ENCODE measurements at places on chromosomes 3 and 15. TPM values are rescaled to one million over a fixed set of nuclear protein-coding genes. Genes with fewer than 3 reads are reported as not detected.

- H3K4me3 ChIP-seq = no peak overlapping the region
- H3K36me3 ChIP-seq = no peaks in the 10 kb centered on the region
- H3K27me3 ChIP-seq = no peaks in the 10 kb centered on the region
- DNase-seq = no peak
- H3K4me1 ChIP-seq = no peaks in the 10 kb centered on the region
Observed at GRCh38 chr3:55532806-55533205, 45.7 kb upstream of the WNT5A start.

DNA sequence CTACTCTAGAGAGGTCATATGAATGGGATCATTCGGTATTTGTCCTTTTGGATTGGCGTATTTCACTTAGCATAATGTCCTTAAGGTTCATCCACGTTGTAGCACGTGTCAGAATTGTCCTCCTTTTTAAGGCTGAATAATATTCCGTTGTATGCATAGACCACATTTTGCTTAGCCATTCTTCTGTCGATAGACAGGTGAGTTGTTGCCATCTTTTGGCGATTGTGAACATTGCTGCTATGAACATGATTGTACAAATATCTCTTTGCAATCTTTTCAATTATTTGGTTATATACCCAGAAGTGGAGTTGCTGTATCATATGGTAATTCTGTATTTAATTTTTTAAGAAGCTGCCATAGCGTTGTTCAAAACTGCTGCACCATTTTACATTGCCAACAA is 52.4 kb upstream of the GOLGA8J start:
- DNase-seq = no peak
- no peaks in the 10 kb centered on the region for H3K27me3 ChIP-seq
- no peak overlapping the region for H3K4me3 ChIP-seq
- no peaks in the 10 kb centered on the region for H3K4me1 ChIP-seq

The SEMA7A gene
- 88.0 TPM for total RNA-seq

DNA sequence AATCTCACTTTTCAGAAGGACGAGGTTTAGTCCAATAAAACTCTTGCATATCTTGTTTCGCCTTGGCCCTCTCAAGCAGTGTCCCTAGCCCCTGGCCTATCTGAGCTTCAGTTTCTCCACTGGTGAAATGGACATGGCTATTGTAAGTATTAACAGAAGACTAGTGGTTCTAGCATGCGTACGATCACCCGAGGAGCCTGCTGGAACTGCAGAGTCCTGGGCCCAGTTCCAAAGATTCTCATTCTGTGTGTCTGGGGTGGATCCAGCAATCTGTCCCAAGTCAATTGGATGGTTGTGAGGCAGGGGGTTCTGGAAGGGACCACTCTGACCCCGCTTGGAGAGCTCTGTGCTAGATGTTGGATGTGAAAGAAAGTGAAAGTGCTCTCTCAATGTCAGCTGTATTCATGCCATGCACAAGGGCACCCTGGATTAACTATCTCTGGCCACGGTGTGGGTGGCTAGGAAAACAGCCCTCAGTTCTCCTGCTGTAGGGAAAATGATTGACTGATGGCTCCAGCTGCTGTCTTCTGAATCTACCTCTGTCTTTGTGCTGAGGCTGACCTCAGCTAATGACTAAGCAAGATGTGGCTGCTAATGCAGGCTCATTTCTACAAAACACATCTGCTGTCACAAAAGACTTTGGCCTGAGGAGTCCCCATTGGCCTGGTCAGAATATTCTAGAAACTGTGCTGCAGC is 1.9 kb upstream of the PLA1A start:
- no peaks in the 10 kb centered on the region for H3K36me3 ChIP-seq
- H3K27ac ChIP-seq = no peak overlapping the region
- peaks cover 25% of the 10 kb centered on the region for H3K4me1 ChIP-seq

DNA sequence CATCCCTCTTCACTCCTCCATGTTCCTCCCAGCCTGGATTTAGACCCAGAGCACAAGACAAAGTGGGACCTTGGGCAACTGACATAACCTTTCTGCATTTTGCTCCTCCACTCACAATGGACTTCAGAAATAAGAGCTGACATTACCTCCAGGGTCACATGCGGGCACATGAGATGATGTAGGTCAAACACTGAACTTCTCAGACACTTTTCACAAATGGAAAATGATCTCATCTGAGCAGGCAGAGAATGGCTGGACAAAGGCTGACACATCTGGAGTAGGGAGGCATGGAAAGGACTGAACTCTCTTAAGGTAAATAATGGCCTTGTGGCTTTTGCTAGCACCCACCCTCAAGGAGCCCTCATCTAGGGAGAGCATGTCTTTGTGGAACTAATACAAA is 849.2 kb upstream of the CFAP20DC start:
- peaks cover 15% of the 10 kb centered on the region for H3K4me1 ChIP-seq
- H3K27me3 ChIP-seq = no peaks in the 10 kb centered on the region
- H3K36me3 ChIP-seq = peaks cover 43% of the 10 kb centered on the region

DNA sequence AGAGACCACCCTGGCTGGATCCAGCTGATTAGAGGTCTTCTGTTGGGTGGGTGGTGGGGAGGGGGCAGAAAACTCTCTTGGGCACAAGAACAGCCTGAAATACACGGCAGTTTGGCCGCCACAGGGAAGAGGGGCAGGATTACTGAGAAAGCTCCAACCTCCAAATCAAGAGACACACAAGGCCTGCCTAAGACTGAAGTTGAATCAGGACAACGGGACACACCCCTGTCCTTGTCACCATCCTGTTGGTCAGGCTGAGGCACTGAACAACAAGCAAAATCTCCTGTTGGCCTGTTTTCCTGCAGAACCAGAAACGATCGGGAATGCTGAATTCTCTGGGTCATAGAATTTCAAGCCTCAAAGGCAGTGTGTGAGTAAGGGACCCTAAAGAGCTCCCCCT is 247.8 kb downstream of the FAM43A start:
- H3K27ac ChIP-seq = no peak overlapping the region
- no peaks in the 10 kb centered on the region for H3K4me1 ChIP-seq
- H3K27me3 ChIP-seq = peaks cover 4% of the 10 kb centered on the region
- no peak for DNase-seq
- no peaks in the 10 kb centered on the region for H3K36me3 ChIP-seq
- no peak overlapping the region for H3K4me3 ChIP-seq

DNA sequence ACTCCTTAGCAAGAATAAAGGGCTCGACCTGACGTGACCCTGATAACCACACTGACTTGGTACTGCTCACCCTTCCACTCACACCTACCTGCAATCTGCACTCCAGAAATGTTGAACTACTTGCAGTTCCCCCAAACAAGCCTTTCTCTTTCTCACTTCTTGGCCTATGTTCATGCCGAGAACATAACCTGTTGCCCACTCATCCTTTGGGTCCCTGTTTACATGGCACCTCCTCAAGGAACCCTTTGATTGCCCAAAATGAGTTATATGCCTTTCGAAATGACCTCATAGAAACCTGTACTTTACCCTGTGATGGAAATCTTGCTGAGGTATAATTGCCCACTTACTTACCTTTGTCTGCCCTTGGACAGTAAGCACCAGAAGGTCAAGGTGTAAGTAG is 96.2 kb downstream of the TMCO5A start:
- no peak for DNase-seq
- H3K4me3 ChIP-seq = no peak overlapping the region
- no peak overlapping the region for H3K27ac ChIP-seq
- no peaks in the 10 kb centered on the region for H3K36me3 ChIP-seq
- peaks cover 2% of the 10 kb centered on the region for H3K27me3 ChIP-seq
- H3K4me1 ChIP-seq = no peaks in the 10 kb centered on the region

The CHRNA3 gene
- total RNA-seq = not detected

DNA sequence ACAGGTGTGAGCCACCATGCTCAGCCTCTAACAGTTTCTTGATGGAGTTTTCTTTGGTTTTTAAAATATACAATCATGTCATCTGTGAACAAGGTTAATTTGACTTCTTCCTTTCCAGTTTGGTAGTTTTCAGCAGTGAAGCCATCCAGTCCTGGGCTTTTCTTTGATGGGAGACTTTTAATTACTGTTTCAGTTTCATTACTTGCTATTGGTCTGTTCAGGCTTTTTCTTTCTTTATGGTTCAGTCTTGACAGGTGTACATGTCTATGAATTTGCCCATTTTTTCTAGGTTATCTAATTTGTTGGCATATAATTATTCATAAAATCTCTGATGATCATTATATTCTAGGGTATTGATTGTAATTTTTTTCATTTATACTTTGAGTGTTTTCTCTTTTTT is 36.8 kb downstream of the PFN2 start:
- H3K36me3 ChIP-seq = peaks cover 21% of the 10 kb centered on the region
- no peak for DNase-seq
- no peaks in the 10 kb centered on the region for H3K27me3 ChIP-seq
- peaks cover 15% of the 10 kb centered on the region for H3K4me1 ChIP-seq
- no peak overlapping the region for H3K4me3 ChIP-seq
- H3K27ac ChIP-seq = no peak overlapping the region

The SEMA6D gene
- not detected for total RNA-seq

DNA sequence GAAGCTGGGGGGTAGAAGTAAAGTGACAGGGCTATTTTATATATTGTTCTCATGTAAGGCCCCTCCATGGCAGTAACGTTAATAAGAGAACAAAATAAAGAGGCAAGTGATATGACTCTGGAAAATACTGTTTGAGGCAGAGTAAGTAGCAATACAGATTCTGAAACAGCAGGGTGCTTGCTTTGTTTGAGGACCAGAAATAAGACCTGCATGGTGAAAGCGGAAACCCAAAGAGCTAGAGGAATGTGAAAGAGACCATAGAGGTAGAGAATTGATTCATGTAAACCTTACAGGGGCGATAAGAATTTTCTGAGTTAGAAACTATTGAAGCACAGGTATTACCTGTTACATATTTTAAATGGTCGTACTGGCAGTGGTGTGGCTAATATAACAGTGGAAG is 1517.1 kb downstream of the SI start:
- H3K4me3 ChIP-seq = no peak overlapping the region
- no peak for DNase-seq
- no peaks in the 10 kb centered on the region for H3K36me3 ChIP-seq
- H3K27ac ChIP-seq = no peak overlapping the region

DNA sequence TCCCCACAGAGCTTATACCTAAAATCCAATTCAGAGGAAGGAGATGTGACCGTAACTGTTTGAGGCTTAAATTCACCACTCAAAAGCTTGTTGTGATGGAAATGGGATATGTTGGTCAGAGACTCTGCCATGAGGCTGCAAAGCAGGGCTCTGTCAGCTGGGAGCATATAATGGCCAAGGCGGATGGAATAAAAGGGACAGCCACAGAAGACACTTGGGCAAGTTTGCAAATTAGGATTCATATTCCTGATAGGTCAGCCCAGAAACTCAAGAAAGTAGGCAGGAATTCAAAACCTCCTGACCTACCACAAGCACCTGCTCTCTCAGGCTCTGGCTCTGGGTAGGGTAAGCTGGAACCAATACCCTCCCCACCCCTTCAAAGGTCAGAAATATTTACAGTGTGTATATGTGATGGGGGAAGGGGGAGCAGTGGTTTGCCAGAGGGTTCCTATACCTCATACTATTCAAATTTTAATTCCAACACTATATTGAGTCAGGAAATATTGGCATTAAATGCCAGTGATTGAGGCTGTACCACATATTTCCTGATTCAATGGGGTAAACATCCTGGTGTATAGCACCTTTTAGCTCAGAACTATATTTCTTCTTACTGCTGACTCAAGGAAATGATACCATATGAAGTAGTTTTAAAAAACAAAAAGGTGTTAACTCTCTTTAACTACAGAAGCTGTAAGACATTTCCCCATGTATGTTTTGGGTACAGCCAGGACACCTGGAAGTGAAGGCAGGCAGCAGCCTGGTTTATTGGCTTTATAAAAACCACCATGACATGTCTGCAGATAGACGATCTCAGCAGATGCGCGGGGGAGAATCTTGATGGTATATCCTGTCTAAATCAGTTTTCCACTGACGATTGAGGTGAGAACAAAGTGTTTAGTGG is 19.2 kb downstream of the FYCO1 start:
- peak overlapping the region; percentile 87 for H3K27ac ChIP-seq
- peak; percentile 80 for DNase-seq
- H3K36me3 ChIP-seq = peaks cover 79% of the 10 kb centered on the region
- H3K4me3 ChIP-seq = peak overlapping the region; percentile 57
- no peaks in the 10 kb centered on the region for H3K27me3 ChIP-seq

- no peak for DNase-seq
- H3K4me1 ChIP-seq = peaks cover 60% of the 10 kb centered on the region
- H3K27ac ChIP-seq = no peak overlapping the region
- peaks cover 15% of the 10 kb centered on the region for H3K27me3 ChIP-seq
- no peak overlapping the region for H3K4me3 ChIP-seq
Observed at GRCh38 chr15:43516801-43517353, 531 bp upstream of the MAP1A start.

DNA sequence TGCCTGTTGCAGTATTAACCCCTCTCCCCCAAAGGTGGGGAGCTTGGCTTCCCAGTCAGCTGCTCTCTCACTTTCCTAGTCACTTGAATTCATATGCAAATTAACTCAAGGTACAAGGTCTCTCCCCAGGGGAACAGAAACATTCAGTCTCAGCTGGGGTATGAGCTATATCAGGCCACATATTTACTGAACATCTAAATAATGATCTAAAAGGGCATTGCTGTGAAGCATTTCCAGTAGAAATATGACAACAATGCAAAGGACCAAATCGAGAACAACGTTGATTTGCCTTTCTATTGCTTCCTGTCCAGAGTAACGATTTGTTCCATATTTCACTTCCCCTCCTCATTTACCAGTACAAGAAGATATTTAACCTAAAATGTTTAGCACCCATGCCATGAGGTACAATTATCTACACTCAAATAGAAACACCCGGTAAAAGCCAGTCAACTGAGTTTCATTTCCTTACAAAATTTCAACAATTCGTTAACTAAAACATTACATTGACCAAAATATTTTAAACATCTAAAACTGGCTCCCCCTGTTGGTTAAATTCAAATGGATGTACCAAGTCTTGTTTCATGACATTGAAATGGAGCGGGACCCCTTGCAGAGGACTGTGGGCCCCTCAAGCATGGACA is 36.5 kb upstream of the KLHL6 start:
- H3K36me3 ChIP-seq = no peaks in the 10 kb centered on the region
- peak overlapping the region; percentile 63 for H3K27ac ChIP-seq
- peak overlapping the region; percentile 39 for H3K4me3 ChIP-seq
- no peak for DNase-seq
- H3K27me3 ChIP-seq = no peaks in the 10 kb centered on the region
